SJSA1 (cell line): ENCODE measurements at places on chromosomes 3 and 15. TPM values are rescaled to one million over a fixed set of nuclear protein-coding genes. Genes with fewer than 3 reads are reported as not detected.

- DNase-seq = no peak
These were observed 69.9 kb downstream of the LRIG1 start for GRCh38 chr3:66430876-66431275.

- DNase-seq = no peak
These were observed 150.9 kb upstream of the ATP10A start for GRCh38 chr15:26013981-26014380.

Gene SMCO1
- not detected in 2 replicates for total RNA-seq

Gene PXYLP1
- total RNA-seq = 3.0 and 5.3 TPM in 2 replicates

Gene MUC20
- not detected in 2 replicates for total RNA-seq

Gene HMG20A
- total RNA-seq = 25.9 and 30.1 TPM in 2 replicates

Gene CIDEC
- not detected in 2 replicates for total RNA-seq

Gene LAMB2
- 97.2 and 171 TPM in 2 replicates for total RNA-seq
